ENCODE measurements at places on chromosomes 1 and 21. TPM values are rescaled to one million over a fixed set of nuclear protein-coding genes. Genes with fewer than 3 reads are reported as not detected.

DNA sequence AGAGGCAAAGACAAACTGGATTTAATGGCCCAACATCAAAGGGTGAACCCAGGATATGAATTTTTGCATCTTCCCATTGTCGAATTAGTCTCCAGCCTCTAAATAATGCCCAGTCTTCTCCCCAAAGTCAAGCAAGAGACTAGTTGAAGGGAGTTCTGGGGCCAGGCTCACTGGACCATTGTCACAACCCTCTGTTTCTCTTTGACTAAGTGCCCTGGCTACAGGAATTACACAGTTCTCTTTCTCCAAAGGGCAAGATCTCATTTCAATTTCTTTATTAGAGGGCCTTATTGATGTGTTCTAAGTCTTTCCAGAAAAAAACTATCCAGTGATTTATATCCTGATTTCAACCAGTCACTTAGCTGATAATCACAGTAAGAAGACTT, 26.5 kb downstream of the CD53 start:
- DNase-seq, result no peak

ADAMTS5 gene
- 20.4 TPM for total RNA-seq

- DNase-seq, result no peak
These were observed 32.4 kb downstream of the ATP1A1 start for GRCh38 chr1:116405241-116406135.

DNA sequence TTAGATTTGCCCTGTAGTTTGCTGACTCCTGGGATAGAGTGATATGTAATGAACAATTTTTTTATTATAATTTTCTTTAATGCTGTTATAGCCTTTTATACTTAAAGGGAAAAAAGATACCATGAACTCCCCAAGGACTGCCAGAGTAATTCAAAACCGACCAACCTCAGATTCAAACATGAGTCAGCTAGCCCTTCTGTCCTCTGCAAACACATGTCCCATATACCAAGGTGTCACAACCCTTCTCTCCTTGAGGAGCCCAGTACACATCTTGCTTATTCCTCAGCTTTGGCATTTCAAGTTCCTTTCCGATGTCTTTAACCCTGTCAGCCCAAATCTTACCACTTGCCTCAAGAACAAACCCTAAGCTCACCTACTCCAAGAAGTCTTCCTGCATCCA, 184.9 kb downstream of the KCNH1 start:
- DNase-seq, result no peak

HJV gene
- not detected for total RNA-seq

GRCh38 chr1:109880971-109881894, 29.4 kb upstream of the CSF1 start:
- DNase-seq, result no peak

HTR6 gene
- total RNA-seq, result not detected

DNA sequence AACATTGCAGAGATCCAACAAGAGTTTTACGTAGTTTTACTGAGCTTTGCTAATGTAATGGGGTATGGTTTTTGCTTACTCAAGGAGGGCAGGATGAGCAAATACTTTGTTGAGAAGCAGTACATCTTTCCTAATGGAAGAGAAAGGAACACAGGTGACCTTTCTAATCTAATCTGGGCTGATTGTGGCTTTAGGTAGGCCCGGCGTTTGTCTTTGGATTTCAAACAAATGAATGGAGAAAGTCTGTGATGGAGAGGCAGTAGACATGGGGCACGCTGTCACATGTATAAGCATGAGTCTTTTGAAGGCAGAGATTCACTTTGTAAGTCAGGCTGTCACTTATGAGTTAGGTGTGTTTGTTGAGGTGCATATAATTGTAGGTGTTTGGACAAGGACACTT, 1.7 kb downstream of the PLEKHM2 start:
- DNase-seq, result no peak

CRYZL1 gene
- 56.2 TPM for total RNA-seq

GRCh38 chr1:159208175-159208825, 3.6 kb downstream of the ACKR1 start:
- DNase-seq, result no peak

- DNase-seq, result no peak
These were observed 7.3 kb downstream of the GNG4 start for GRCh38 chr1:235642011-235642942.

GRCh38 chr1:27348861-27349783, 7.3 kb downstream of the SYTL1 start:
- no peak for DNase-seq

DNA sequence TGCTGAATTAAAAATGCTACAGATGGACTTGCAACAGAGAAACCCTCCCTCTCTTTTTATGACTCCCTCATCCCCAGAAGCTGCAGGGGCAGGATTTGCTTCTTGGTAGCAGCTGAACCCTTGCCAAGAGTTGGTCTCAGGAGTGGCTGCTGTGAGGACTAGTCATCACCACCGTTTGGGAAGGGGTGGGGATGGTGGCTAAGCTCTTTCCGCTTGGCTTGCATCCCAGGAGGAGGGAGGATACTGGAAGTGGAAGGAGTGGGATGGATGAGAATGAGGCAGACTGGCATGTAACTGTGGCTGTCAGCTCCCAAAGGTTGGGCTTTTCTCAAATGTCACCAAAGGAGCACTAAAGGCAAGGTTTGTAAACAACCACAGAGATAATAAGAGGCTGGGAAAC, 50.8 kb upstream of the COL24A1 start:
- no peak for DNase-seq

CELA3A gene
- not detected for total RNA-seq

GRCh38 chr1:154178013-154178412, 13.9 kb downstream of the TPM3 start:
- no peak for DNase-seq
